ENCODE measurements at places on chromosomes 1 and 21.

DNA sequence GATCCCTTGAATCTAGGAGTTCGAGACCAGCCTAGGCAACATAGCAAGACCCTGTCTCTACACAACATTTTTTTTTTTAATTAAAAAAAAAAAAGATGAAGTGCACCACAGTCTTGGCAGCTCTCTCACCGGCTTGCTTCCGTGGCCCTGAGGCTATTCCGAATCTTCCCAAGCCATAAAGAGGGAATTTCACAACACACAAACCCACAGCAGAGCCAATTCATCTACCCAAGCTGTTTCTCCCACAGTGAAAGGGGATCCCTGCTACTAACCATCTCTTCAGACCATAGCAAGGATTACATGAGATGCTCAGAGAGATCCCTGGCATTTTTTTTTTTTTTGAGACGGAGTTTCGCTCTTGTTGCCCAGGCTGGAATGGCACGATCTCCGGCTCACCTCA lies 8.3 kb upstream of the CHD5 start:
- peaks cover 4% of the 10 kb centered on the region for H3K4me1 ChIP-seq
- H3K4me3 ChIP-seq: no peak overlapping the region
- H3K27ac ChIP-seq: no peak overlapping the region
- peaks cover 29% of the 10 kb centered on the region for H3K36me3 ChIP-seq

GRCh38 chr1:11170102-11170501 lies 19.1 kb upstream of the ANGPTL7 start:
- H3K4me1 ChIP-seq: no peaks in the 10 kb centered on the region
- no peaks in the 10 kb centered on the region for H3K36me3 ChIP-seq
- no peak overlapping the region for H3K4me3 ChIP-seq
- no peaks in the 10 kb centered on the region for H3K27me3 ChIP-seq
- no peak overlapping the region for H3K27ac ChIP-seq

- DNase-seq: peak; percentile 58
- H3K27ac ChIP-seq: no peak overlapping the region
- H3K27me3 ChIP-seq: no peaks in the 10 kb centered on the region
- H3K36me3 ChIP-seq: no peaks in the 10 kb centered on the region
- peaks cover 3% of the 10 kb centered on the region for H3K4me1 ChIP-seq
- H3K4me3 ChIP-seq: no peak overlapping the region
These were observed 9.0 kb downstream of the CLDN19 start for GRCh38 chr1:42730988-42731387.

- no peaks in the 10 kb centered on the region for H3K27me3 ChIP-seq
- H3K4me3 ChIP-seq: no peak overlapping the region
- no peaks in the 10 kb centered on the region for H3K4me1 ChIP-seq
- H3K27ac ChIP-seq: no peak overlapping the region
- DNase-seq: no peak
- no peaks in the 10 kb centered on the region for H3K36me3 ChIP-seq
These were observed 296.1 kb downstream of the PTPRC start for GRCh38 chr1:198934901-198935305.

GRCh38 chr1:35047188-35047858 lies 15.6 kb upstream of the ZMYM6 start:
- no peak overlapping the region for H3K4me3 ChIP-seq
- no peaks in the 10 kb centered on the region for H3K27me3 ChIP-seq
- no peak for DNase-seq
- no peaks in the 10 kb centered on the region for H3K36me3 ChIP-seq
- H3K27ac ChIP-seq: no peak overlapping the region

- no peak for DNase-seq
- no peaks in the 10 kb centered on the region for H3K36me3 ChIP-seq
- H3K4me3 ChIP-seq: no peak overlapping the region
- no peak overlapping the region for H3K27ac ChIP-seq
These were observed 22.6 kb upstream of the ASAP3 start for GRCh38 chr1:23506376-23507107.

DNA sequence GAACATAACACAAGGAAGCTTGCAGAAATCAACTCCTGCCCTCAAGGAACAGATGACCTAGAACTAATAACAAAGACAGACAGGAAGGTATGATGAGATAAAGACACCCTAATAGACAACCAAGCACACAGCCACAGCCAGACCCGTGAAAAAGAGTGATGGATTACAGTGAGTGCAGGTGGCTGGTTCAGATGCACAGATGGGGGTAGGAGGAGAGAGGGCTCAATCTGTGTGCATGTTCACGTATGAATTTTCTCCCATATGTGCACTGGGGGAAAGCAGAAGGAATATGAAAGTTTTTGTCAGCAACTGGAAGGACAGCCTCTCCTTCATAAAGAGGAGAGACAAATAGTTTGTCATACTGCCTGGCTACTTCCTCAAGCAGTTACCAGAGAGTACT lies 367.1 kb downstream of the PBX1 start:
- no peaks in the 10 kb centered on the region for H3K4me1 ChIP-seq
- no peak overlapping the region for H3K27ac ChIP-seq
- H3K4me3 ChIP-seq: no peak overlapping the region

- no peaks in the 10 kb centered on the region for H3K36me3 ChIP-seq
- H3K4me1 ChIP-seq: peaks cover 8% of the 10 kb centered on the region
- no peaks in the 10 kb centered on the region for H3K27me3 ChIP-seq
- no peak for DNase-seq
- H3K27ac ChIP-seq: no peak overlapping the region
- no peak overlapping the region for H3K4me3 ChIP-seq
These were observed 126.0 kb upstream of the TMEM51 start for GRCh38 chr1:15027515-15027986.

GRCh38 chr1:208052135-208052534 lies 141.2 kb upstream of the CD34 start:
- H3K4me3 ChIP-seq: no peak overlapping the region
- peaks cover 9% of the 10 kb centered on the region for H3K4me1 ChIP-seq
- DNase-seq: no peak
- H3K27me3 ChIP-seq: no peaks in the 10 kb centered on the region
- H3K27ac ChIP-seq: no peak overlapping the region

DNA sequence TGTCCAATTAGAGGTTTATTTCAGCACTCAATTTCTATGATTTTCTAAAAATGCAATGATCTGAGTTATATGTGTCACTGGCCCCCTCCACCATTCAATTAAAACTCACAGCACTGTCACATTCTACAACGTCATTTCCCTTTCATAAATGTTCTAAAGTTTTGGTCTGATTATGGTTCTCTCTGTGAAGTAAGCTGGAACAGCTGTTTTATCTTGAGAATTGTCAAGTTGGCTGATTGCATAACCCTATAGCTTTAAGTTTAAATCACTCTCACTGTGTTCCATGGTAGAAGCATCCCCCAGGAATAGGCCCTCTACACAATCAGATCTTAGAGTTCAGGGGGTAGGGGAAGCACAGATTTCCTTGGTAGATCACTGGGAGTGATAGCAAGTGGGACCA lies 41.4 kb upstream of the DNASE2B start:
- no peaks in the 10 kb centered on the region for H3K4me1 ChIP-seq
- H3K36me3 ChIP-seq: no peaks in the 10 kb centered on the region
- no peak for DNase-seq
- H3K27ac ChIP-seq: no peak overlapping the region

- H3K27ac ChIP-seq: no peak overlapping the region
- no peaks in the 10 kb centered on the region for H3K4me1 ChIP-seq
- no peaks in the 10 kb centered on the region for H3K27me3 ChIP-seq
- no peak for DNase-seq
- no peaks in the 10 kb centered on the region for H3K36me3 ChIP-seq
These were observed 191.1 kb upstream of the NR5A2 start for GRCh38 chr1:199836430-199836829.

DNA sequence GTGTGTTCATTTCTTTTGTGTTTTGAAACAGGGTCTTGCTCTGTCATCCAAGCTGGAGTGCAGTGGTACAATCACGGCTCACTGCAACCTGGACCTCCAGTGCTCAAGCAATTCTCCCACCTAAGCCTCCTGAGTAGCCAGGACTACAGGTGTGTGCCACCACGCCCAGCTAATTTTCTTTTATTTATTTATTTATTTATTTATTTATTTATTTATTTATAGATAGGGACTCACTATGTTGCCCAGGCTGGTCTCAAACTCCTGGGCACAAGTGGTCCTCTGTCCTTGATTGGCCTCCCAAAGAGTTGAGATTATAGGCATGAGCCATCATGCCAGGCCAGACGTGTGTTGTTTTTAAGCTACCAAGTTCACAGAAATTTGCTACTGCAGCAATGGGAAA lies 43.8 kb upstream of the TLR5 start:
- no peaks in the 10 kb centered on the region for H3K27me3 ChIP-seq
- no peaks in the 10 kb centered on the region for H3K36me3 ChIP-seq
- H3K4me1 ChIP-seq: no peaks in the 10 kb centered on the region

GRCh38 chr1:32128479-32128878 lies 20.6 kb downstream of the KPNA6 start:
- H3K4me3 ChIP-seq: no peak overlapping the region
- H3K4me1 ChIP-seq: peaks cover 3% of the 10 kb centered on the region
- no peak for DNase-seq
- no peaks in the 10 kb centered on the region for H3K27me3 ChIP-seq

DNA sequence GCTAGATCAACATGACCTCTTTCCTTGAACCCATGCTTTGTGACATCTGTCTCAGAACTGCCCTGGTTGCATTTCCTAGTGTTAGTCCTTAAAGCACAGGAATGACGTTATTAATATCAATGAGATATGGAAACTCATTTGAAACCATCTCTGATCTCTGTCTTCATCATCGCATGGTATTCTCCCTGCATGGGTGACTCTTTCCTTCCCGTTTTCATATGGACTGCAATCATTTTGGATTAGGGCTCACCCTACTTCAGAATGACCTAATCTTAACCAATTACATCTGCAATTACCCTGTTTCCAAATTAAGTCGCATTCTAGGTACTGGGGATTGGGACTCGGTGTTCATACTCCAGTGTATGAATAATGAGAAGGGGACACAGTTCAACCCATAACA lies 41.7 kb upstream of the DISC1 start:
- H3K27ac ChIP-seq: no peak overlapping the region
- no peak for DNase-seq
- no peak overlapping the region for H3K4me3 ChIP-seq
- H3K4me1 ChIP-seq: no peaks in the 10 kb centered on the region

GRCh38 chr1:159229260-159229885 lies 24.7 kb downstream of the ACKR1 start:
- H3K36me3 ChIP-seq: no peaks in the 10 kb centered on the region
- no peak overlapping the region for H3K27ac ChIP-seq
- no peak for DNase-seq
- H3K4me3 ChIP-seq: no peak overlapping the region
- no peaks in the 10 kb centered on the region for H3K4me1 ChIP-seq

DNA sequence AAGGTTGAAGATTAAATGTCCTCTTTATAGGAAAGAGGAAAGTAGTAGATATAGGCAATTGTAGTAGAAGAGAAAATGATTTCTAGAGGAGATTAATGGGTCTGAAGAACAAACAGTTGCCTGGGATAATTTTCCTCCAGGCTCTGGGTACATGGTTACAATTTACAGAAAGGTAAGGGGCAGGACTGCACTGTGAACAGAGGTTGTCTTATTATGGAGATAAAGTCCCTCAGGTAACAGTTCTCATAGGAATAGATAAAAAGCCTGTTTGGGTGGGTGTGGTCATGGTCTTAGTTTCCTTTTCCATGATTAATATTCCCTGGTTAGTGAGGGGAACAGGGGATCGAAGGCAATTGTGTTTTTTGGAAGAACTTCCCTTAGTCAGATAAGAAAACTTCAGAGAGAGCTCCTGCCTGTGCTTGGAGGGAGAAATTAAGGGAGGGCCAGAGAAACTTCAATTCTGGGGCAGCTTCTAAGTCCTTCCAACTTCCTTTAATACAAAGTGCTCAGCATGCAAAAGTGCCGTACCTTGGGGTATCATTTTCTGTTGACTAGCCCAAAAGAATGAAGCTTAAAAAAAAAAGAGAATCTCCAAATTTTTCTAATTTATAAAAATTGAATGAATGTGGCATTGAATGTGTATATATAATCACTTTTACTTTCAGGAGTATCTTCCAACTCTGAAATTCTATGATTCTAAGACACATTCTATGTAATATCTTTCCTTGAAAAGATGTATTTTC lies 295.4 kb upstream of the USP25 start:
- no peak overlapping the region for H3K27ac ChIP-seq
- no peaks in the 10 kb centered on the region for H3K36me3 ChIP-seq
- no peaks in the 10 kb centered on the region for H3K27me3 ChIP-seq
- H3K4me1 ChIP-seq: no peaks in the 10 kb centered on the region
- no peak for DNase-seq

DNA sequence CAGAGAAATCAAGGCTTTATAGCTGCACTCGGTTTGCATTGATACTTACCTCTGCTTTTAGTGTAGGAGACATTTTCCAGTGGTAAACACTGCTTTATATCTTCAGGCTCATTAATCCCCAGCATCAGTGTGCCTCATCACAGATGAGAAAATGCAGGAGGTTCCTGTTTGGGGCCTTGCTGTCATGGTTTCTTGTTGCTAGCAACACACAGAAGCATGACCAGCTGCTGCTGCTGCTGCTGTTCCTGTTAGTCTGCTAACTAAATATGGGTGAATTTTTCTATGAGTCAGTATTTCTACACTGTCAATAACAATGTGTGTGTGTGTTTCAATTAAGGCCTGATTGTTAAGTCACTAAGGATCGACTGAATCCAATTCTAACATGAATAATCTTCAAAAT lies 85.8 kb upstream of the RGS1 start:
- no peaks in the 10 kb centered on the region for H3K27me3 ChIP-seq
- no peak for DNase-seq
- H3K36me3 ChIP-seq: no peaks in the 10 kb centered on the region
- H3K27ac ChIP-seq: no peak overlapping the region
- no peaks in the 10 kb centered on the region for H3K4me1 ChIP-seq
- no peak overlapping the region for H3K4me3 ChIP-seq

DNA sequence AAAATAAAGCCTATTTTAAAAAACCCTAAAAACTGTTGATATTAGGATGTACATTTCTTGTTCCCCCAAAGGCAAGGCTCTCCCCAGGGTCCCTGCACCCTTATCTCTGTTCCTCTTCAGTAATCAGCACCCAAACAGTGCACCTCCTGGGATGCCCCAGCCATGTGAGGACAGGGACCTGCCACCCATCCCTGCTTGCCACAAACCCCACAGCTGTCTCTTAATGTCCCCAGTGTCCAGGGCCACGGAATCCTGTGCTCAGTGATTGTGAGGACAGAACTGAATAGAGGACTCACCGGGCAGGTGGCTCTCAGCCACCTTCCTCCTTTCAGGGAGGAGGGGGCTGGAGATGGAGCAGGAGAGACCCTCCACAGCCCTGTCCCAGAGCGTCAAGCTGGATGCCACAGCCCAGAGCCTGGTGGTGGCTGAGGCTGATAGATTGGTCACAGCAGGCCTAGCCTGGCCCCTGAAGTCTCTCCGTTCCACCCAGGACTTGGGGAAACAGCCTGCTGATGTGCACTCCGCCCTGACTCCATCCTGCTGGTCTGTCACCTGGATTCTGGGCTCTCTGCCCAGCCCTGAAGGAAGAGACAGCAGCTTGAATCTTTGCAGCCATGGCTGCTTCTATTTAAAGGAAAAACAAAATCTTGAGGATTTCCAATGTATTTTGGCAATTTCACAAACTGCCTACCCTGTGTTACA lies 23.1 kb downstream of the RNF187 start:
- no peak overlapping the region for H3K27ac ChIP-seq
- no peaks in the 10 kb centered on the region for H3K4me1 ChIP-seq
- no peaks in the 10 kb centered on the region for H3K36me3 ChIP-seq
- no peak overlapping the region for H3K4me3 ChIP-seq

GRCh38 chr1:201475915-201476669 lies 7.1 kb upstream of the PHLDA3 start:
- no peak overlapping the region for H3K27ac ChIP-seq
- no peaks in the 10 kb centered on the region for H3K36me3 ChIP-seq
- DNase-seq: no peak
- H3K27me3 ChIP-seq: peaks cover 4% of the 10 kb centered on the region
- no peak overlapping the region for H3K4me3 ChIP-seq

- H3K27me3 ChIP-seq: no peaks in the 10 kb centered on the region
- no peak for DNase-seq
- no peaks in the 10 kb centered on the region for H3K36me3 ChIP-seq
These were observed 65.0 kb downstream of the WDR64 start for GRCh38 chr1:241716915-241717656.

All from H1 (cell line).